NCI-H2171 treated with DMSO at 0.1 percent for 48 hours (cell line): ENCODE measurements at places on chromosomes 7 and 10.

- DNase-seq = no peak
These were observed 81.5 kb downstream of the LHPP start for GRCh38 chr10:124543146-124543545.

DNA sequence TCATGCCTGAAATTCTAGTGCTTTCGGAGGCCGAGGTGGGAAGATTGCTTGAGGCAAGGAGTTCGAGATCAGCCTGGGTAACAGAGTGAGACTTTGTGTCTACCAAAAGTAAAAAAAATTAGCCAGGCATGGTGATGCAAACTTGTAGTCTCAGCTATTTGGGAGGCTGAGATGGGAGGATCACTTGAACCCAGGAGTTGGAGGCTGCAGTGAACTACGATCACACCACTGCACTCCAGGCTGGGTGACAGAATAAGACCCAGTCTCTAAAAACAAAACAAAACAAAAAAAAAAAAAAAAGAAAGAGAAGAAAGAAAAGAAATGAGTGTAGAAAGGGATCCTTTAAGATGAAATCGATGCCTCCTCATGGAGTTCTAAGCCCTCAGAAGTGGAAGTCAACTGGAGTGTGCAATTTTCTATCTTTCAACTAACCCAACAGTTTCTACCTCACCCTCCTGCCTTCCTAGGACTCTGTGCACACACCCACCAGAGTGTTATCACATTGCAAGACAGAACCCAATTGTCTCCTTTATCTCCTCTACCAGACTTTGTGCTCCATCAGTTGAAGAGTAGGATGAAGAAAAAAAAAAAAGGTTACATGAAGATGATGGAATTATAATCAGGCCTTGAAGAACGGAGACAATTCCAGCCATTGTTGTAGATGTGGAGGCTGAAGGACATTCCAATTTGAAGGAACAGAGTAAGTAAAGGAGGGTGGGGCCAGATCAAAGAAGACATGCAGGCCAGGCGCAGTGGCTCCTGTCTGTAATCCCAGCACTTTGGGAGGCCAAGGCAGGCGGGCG is 26.9 kb downstream of the NYAP1 start:
- DNase-seq = no peak

GRCh38 chr7:19295376-19295775 is 150.2 kb upstream of the FERD3L start:
- no peak for DNase-seq

GRCh38 chr7:117808341-117808757 is 64.9 kb downstream of the CTTNBP2 start:
- no peak for DNase-seq

- DNase-seq = no peak
These were observed 918.1 kb upstream of the POT1 start for GRCh38 chr7:125847692-125848091.

DNA sequence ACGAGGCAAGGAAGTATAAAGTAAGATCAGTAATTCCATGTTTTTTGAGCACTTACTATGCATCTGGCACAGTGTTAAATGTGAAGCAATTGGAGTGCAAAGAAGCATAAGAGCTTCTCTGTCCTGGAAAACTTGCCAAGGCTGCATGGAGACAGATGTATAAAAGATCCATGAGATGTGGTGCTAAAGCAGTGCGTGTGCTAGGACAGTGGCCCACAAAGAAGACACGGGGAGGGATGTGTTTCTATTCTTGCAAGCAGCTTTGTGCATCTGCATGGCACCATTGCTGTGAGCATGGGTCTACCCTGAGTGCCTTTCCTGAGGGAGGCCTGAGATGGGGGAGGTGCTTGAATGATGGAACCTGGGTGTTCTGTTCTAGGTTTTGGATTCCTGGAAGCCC is 5.1 kb upstream of the CDHR3 start:
- no peak for DNase-seq

- no peak for DNase-seq
These were observed 7.0 kb downstream of the WDR91 start for GRCh38 chr7:135204341-135204749.

GRCh38 chr7:132574223-132574622 is 2.0 kb downstream of the PLXNA4 start:
- DNase-seq = no peak

DNA sequence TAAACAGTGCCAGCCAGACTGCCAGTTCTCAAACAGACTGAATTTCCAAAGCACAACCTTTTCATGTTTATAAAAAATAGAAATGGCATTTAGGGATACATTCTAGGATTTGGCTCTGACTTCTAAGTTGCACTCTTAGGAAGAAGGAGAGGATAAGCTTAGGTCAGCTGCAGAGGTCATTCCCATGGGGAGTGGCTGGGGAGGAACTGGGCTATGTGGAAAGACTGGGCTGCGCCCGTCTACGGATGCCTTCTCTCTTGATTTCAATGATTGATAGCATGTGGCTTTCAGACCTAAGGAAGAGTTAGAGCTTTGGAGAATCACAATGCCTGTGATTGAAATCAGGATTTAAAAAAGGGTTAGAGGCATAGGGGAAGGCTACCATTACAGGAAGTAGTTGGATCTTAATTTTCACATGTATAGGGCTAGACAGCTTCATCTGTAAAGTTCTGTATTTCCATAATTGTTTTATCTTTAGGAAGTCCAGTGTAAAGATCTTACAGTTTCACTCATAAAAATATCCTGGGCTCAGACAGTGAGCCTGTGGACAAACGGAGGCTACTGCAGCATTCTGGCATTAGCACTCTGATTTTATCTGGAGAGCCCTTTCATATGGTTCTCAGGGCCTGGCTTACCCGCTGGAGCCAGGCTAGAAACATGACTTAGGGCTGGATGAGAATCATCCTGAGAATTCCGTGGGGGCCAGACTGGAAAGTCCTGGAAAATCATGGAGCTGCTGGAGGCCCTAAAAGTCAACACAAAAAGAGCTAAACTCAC is 29.5 kb downstream of the NUDT5 start:
- no peak for DNase-seq

- no peak for DNase-seq
These were observed 177.1 kb upstream of the PRKCQ start for GRCh38 chr10:6757158-6757557.

DNA sequence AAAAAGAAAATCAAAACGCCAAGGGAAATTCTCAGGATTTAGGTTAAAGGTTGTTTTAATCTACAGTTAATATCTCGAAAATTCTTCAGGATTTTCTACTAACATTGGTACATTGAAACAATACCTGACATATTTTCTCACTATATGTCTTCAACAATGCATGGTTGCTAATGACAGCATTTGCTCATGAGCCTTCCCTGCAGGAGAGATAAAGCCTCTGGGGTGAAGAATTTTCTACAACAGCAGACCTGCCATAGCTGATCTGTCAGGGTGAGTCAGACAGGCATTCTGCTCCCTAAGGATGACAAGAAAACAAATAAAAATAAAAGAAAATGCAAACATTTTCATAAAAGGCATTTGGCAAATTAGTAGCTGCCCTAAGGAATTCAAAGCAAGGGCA is 11.7 kb upstream of the GPR37 start:
- no peak for DNase-seq

- no peak for DNase-seq
These were observed 70.4 kb downstream of the CUBN start for GRCh38 chr10:17059197-17059688.

GRCh38 chr10:17443707-17444387 is 10.5 kb downstream of the ST8SIA6 start:
- no peak for DNase-seq

DNA sequence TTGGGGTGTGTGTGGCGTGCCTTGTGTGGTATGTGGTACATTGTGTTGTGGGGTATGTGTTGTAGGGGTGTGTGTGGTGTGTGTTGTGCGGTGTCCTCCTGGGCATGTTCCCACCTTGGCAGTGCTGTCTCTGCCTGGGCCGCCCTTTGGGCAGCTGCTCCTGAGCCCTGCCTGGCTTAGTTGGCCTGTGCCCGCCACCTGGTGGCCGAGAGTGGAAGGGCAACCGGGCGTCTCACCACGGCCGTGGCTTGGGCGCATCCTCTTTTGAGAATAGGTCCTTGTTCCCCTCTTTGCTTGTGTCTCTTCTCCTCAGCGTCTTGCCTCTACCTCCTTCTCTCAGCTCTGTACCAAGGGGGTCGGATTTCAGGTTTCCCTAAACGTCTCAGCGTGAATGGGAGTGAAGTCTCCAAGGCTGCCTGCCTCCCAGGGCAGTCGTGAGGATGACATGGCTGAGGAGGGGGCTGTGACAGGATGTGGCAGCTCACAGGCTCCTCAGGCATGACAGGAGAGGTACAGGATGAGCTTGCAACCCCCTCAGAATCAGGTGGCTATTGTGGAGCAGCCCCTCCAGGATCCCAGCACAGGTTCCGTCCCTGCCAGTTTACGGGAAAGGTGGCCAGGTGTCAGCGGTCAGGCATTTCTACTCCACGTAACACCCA is 98.4 kb upstream of the PODXL start:
- DNase-seq = peak; percentile 82

DNA sequence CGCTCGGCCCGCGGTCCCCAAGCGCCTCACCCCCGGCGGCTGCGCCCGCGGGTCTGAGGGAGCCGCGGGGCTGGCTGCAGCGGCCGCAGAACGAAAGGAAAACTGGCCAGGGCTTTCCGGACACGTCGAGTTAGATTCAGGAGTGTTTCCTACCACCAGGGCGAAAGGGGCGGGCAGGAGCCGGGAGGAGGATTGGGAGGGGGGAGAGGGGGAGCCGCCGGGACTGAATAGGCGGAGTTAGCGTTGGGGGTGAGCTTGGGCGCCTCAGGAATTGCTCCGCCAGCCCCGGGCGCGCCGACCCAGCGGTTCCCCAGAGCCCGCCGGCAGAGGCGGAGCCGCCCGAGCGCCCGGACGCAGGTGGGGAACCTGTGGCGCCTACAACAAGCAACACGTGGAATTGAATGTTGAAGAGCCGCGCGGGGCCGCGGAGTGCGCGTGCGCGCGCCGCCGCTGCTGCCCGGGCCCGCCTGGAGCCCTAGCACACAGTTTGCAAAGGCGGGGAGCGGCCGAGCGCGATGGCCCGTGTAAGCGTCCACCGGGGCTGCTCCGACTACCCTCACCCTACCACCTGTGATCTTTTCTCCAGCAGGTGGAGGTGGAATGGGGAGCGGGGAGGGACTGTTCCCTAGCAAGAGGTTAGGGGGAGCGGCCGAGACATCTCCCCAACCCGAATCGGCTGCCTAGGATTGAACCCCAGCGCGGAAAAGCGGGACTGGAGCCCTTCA is at the start of gene CADPS2:
TSS of gene CADPS2 (minus strand) at position 104 of the 725 bp plus-strand sequence. CDS start 123 bp downstream, outside the sequence.
- DNase-seq = peak; percentile 70
